ENCODE measurements at places on chromosomes 13 and 19. TPM values are rescaled to one million over a fixed set of nuclear protein-coding genes. Genes with fewer than 3 reads are reported as not detected.

Gene KCNN1
- total RNA-seq = not detected

Gene GFY
- total RNA-seq = not detected

Gene LRRC63
- 0.33 TPM for total RNA-seq

DNA sequence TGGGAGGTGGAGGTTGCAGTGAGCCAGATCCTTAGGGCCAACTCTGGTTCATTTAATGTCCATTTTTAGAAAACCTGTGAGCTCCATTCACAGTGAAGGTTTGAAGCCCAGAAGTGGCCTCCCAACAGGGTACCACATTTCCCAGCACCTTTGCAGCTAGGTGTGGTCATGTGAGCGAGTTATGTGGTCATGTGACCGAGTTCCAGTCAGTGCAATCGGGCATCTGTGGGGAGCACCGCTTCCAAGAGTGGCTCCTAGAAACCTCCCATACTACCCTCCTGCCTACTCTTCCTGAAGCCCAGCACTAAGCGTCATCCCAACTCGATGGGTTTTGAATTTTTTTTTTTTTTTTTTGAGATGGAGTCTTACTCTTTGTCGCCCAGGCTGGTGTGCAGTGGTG, 663 bp upstream of the PLA2G4C start:
- no peak for DNase-seq

- no peak for DNase-seq
Measured at GRCh38 chr19:47649588-47649987, 40.7 kb downstream of the BICRA start.

- no peak for DNase-seq
Measured at GRCh38 chr13:108439556-108439955, 170.0 kb downstream of the TNFSF13B start.

- no peak for DNase-seq
Measured at GRCh38 chr19:41307090-41307875, 2.7 kb upstream of the CCDC97 start.

GRCh38 chr13:36147330-36147729, 16.1 kb upstream of the DCLK1 start:
- no peak for DNase-seq

DNA sequence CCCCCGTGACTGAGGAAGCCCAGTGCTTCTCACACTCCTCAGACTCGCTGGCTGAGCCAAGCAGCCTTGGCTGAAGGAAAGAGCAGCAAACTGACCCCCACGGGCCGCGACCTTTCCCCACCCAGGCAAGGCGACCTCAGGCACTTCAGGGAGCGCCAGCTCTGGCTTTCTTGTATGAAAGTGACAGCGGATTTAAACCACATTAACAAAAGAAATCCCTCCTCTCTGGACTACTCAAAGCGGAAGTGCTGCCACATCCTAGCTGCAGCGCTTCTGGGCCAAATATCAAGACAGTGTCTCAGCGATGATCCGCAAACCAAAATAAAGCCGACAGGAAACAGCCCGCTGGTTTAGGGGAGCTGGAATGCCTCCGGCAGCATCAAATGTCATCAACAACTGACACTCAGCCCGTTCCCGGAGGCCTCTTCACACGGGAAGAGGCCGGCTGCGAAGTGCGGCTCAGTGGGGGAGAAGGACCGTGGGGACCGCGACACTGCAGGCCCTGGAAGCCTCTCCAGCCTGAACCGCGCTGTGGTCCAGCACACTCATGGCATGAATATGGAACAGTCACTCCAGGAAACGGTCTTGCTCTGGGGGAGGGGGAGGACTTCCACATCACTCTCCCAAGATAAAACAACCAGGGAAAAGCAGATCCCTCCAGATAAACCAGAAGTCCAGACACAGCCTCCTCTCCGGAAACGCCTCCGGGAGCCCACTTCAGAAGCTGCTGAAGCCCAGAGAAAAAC, 1.4 kb downstream of the RASA3 start:
- DNase-seq = peak; percentile 95

- DNase-seq = no peak
Measured at GRCh38 chr19:47105874-47106273, 7.7 kb downstream of the ZC3H4 start.

DNA sequence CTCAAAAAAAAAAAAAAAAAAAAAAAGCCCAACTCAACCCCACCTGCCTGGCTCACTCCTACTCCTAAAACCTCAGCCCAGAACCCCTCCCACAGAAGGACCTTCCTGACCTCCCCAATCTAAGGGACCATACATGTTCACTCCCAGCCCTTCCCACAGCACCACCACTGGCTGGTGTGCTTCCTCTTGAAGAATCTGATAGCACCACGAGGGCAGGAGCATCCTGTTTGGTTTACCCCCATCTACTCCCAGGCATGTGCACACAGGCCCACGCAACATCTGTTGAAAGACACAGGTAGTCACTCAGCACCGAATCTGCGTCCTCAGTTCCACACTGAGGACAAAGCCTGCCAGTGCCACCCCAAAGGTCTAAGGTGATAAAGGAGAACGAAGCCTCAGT, 8.2 kb downstream of the LATS2 start:
- no peak for DNase-seq

DNA sequence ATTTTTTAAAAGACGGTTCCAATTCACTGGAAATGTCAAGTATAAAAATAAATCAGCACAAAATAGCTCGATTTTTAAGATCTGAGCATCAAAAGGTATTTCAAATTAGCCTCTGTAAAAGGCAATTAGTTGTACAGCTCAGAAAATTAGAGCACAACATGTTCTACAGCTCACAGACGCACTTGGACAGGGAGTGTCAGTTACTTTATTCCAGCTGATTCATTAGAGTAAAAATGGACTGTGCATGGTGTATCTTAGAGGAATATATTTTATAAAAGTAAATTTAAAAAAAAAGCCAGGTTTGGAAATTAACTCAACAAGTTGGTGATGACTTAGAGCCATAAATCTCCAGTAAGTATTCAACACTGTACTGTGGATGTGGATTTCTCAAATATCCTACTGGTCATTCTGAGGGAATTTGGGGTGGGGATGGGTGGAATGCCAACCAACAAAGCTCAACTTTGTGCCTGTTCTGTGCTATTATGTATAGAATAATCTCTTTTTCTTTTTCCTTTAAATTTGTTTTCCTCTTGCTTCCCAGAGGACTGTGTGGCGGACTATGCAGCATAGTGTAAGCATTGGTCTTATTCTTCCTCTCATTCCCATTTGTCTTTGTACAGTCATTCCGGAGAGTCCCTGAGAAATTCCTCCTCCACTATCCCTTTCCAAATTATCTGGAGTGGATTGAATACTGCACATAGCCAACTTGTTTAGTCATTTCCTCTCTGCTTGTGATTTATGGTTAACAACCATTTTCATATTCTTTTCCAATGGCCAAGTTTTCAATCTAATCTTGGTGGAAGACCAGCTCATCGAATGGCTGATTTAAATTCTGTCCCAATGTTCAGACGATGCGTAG, 169.3 kb downstream of the DCT start:
- peak; percentile 89 for DNase-seq

GRCh38 chr13:74372511-74372910, 238.3 kb upstream of the KLF12 start:
- no peak for DNase-seq
